ENCODE measurements at places on chromosomes 11 and 22.

DNA sequence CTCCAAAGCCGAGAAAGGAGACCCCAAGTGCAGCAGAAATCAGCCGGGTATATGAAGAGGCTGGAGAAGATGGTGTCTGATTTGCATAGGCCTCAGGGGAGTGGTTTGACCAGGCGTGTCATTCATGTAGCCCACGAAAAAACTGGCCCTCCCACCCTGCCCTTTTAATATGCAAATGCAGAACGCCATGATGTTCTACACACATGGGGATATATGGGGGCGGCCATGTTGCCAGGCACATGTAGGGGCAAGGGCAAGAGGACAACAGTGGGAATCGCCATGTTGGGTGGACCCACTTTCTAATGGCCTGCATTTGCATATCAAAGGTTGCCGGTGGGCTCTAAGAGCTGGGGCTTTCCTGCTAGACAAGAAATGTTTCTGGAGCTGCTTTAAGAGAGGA, 86.4 kb downstream of the ISX start:
- no peak for DNase-seq

- DNase-seq: no peak
These were observed 83.1 kb upstream of the NCAM1 start for GRCh38 chr11:112878033-112878601.

DNA sequence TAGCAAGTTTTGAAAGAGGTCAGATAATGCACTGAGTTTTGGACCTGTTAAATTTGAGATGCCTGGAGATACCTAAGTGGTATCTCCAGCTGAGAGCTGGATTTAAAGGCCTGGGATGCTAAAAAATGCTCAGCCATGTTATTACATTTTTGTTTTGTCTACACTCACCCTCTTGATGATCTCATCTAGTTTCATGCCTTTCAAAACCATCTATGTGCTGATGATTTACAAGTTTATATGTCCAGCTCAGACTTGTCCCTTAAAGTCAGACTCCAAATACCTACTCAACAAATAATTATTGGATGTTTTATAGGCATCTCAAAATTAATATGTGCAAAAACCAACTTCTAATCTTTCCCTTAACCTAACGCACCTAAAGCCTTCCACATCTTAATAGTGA, 103.6 kb upstream of the OR9G4 start:
- no peak for DNase-seq

DNA sequence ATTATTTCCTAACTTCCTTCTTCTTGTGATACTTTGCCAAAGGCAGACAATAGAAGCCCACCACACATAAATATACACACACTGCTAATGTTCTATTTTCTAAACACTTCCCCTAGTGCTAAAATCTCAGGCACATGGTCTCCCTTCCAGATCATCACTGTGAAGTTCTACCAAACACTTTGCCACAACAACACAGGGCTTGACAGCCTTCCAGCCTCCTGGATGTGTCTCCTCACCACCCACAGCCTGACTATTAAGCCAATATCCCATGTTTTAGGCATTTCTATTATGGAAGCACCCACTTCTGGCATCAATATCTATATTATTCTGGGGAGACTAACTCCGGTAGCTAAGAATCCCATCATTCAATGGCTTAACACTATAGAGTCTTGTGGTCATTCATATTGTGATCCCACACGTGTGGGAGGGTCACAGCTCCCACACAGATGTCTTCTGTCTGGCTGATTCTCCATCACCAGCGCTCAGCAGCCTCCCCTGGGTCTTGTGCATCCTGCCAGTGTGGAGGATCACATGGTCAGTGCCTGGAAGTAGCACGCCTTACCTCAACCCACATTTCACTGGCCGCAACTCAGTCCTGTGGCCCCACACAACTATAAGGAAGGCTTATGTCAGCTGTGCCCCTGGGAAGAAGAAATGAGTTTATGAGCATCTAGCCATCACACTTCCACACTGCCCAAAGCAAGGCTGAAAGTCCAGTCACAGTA, 29.0 kb downstream of the SPATA19 start:
- DNase-seq: no peak

- no peak for DNase-seq
These were observed 156.1 kb upstream of the NECTIN1 start for GRCh38 chr11:119885067-119885466.

GRCh38 chr11:76251576-76251975, 45.3 kb upstream of the WNT11 start:
- no peak for DNase-seq

DNA sequence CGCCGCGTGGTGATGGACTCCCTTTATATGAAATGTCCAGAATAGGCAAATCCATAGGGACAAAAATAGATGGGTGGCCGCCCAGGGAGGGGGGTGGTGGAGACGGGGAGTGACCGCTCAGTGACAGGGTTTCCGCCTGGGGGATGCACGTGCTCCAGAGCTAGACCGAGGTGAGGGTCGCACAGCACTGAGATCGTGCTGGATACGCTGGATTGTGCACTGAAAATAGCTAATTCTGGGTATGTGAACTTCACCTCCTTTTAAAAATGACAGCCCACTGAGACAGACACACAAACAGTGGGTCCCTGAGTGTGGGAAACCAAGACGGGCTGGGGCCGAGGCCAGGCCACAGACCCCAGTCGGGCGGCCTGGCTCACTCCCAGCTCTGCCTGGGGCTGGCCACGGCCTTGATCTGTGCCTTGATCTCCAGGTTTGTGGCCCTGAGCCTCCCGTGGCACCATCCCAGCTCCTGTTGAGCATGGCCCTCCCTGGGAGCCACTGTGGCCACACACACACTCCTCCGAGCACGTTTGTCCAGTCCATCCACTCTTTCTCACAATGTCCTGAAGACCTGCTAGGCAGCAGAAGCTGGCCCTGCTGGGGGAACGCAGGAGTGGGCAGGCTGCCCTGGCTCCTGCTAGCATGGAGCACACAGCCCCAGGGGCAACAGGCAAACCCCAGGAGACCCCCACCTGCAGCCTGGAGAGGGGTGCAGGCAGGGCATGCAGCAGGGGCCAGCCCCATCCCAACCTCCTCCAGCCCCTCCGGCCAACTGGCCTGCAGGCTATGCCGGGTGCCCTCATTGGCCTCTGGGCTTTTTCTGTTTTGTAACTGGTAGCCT, 41.0 kb upstream of the TH start:
- DNase-seq: no peak

- DNase-seq: no peak
These were observed 232.2 kb downstream of the DDX10 start for GRCh38 chr11:108897071-108897481.

DNA sequence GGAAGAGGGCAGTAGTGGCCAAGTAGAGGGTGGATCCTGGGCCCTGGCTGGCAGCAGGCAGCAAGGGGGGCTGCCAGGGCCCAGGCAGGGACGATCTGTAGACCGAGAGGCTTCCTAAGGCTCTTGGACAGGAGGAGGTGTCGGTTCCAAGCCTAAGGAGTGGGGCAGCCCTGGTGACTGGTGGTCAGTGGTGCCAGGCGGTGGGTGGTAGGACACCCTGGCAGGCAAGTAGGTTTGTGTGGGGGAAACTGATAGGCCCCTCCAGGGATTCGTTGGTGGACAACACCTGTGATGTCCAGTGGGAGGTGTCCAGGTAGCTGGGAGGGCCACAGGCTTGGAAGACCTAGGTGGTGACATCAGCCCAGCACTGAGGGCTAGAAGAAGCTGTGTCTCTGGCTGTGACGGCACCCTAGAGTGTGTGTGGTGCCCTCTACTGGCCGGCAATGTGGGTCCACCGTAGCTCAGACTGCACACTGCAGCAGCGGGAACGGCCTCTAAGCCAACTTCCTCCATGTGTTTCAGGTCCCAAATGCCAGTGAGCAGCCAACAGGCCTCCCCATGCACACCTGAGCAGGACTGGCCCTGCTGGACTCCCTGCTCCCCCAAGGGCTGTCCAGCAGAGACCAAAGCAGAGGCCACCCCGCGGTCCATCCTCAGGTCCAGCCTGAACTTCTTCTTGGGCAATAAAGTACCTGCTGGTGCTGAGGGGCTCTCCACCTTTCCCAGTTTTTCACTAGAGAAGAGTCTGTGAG, 9.4 kb upstream of the SAMM50 start:
- DNase-seq: peak; percentile 38

- no peak for DNase-seq
These were observed 4.4 kb upstream of the RFPL3 start for GRCh38 chr22:32353292-32353691.

DNA sequence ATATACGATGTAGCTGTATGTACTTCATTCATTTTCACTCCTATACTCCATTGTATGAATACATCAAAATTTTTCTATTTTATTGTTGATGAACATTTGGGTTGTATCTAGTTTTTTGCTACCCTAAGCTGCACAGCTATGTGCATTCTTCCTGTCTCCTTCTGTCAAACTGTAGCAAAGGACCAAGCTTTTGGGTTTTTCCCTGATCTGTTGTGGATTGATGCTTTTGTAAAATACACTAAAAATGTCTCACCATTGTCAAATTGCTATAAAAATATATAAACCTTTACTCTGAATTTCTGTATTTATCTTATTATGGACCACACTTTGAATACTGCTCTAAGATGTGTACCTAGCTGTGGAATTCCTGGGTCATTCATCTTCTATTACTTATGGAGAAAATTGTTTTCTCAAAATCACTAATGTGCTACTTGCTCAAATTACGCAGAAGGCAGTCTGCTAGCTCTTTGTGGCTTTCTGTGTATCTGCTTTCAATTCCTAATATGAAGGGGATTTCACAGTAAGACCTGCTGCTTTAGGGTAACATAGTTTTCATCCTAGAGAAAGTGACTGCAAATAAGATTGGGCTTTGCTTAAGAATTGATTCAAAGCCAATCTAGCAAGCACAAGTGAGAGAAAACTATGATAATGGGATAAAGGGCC, 123.4 kb downstream of the CYP2R1 start:
- DNase-seq: no peak

- DNase-seq: no peak
These were observed 26.1 kb downstream of the TYR start for GRCh38 chr11:89203814-89204213.

GRCh38 chr11:106399076-106399511, 321.6 kb downstream of the AASDHPPT start:
- no peak for DNase-seq

GRCh38 chr11:47305734-47306483, 36.0 kb downstream of the MADD start:
- no peak for DNase-seq
